Effector memory CD8-positive, alpha-beta T cell (primary cell): ENCODE measurements at places on chromosomes 3 and 15.
A peak's percentile ranks its signal among the peaks of the same experiment; 100 is the strongest.

- no peak for DNase-seq
Observed at GRCh38 chr3:37592328-37592727, 269.4 kb upstream of the CTDSPL start.

DNA sequence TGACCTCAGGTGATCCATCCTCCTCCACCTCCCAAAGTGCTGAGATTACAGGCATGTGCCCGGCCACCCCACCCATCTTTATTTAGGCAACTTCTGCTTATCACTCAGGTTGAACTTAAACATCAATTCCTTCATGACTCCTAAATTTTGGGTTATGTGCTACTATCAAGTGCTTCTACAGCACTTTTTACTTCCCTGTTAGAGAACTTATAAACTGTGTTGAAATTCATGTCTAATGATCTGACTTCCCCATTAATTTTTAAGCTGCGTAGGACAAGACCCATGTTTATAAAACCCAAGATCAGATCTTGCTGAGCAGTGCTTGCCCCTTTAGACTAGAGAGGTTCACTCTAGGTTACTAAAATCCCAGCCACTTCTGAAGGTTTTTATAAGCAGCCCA is 266.2 kb upstream of the TPRG1 start:
- no peak for DNase-seq

GRCh38 chr3:185283374-185283935 is 29.6 kb upstream of the EHHADH start:
- DNase-seq, result no peak

DNA sequence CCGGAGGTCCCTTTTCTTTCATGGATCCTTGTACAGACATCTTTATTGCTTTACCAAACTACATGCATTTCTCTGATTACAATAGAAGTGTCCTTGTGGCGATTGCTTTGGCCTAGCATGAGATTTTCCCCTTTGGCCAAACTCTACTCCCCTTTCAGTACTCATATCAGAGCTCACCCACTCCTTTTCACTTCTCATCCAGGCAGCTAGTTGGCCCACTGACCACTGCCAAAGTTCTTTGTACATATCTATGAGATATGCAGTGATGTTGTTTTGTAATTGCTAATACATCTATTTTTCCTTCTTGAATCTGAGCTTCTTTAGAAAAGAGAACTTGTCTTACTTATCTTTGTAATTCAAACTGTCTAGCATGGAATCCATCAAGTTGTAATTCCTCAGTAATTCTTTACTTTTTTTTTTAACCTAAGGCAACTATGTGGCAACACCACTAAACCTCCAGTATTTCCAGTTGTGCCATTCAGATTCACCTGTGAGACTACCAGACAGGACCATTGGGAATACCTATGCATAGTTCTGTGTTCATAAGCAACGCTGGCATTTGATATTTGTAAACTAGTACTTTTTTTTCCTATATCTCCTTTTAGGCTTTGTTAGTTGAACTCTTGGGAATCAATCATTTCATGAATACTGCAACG is 39.2 kb downstream of the AADACL2 start:
- DNase-seq, result no peak

DNA sequence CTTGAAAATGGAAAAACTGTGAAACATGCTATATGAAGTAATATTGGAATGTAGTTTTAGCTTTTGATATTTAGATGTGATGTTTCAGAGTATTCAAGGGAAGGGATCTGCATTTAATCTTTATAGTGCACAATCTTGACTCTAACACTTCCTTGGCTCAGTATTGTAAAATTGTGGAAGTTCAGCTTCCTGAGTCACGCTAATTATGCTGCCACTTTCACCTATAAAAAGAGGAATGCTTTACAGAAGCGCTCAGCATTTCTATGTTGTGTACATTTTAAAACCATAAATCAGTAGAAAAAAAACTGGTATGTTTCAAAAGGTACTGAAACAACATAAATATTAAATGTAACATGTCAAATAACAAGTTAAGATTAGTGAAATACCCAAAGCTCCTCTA is 32.6 kb downstream of the SERPINI2 start:
- DNase-seq, result no peak

DNA sequence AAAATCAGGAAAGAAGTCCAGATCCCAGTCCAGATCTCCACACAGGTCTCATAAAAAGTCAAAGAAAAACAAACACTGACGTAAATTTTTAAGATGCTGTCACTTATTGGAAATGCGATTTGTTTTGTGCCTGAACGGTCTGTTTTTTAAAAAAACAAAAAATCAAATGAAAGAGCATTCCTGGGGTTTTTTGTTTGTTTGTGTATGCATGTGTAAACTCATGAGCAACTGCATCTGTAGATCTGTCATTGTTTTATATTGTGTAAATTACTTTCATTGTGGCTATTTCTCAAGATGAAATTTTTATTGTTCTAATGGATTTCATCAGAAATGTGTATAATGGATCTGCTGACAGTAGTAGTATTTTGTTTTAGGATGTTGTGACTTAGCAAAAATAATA is 55.0 kb downstream of the U2SURP start:
- no peak for DNase-seq

- DNase-seq, result no peak
Observed at GRCh38 chr3:115699706-115700105, 76.4 kb downstream of the GAP43 start.

GRCh38 chr15:98440917-98441316 is 207.4 kb upstream of the IGF1R start:
- no peak for DNase-seq

DNA sequence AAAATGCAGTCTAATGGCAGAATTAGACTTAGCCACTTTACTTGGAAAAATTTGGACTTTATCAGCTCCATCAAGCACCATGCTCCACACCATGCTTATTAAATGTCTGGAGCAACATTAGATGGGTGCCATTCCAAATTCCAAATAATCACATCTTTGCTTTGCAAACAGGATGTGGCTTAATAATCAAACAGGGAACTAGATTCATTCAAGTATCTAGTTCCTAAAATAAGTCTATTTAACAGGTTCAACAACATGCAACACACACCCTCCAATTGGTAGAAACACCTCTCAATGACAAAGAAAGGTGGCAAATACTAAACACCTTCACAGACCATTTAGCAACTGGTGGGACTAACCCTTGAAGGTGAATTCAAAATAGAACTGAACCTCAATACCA is 3.5 kb downstream of the HEXA start:
- DNase-seq, result no peak

GRCh38 chr15:25182098-25182478 is 227.3 kb downstream of the SNRPN start:
- no peak for DNase-seq

- DNase-seq, result no peak
Observed at GRCh38 chr3:105139881-105140560, 226.7 kb upstream of the ALCAM start.

- DNase-seq, result no peak
Observed at GRCh38 chr15:65982627-65983322, 113.5 kb downstream of the RAB11A start.

GRCh38 chr3:172034786-172035685 is 4.3 kb upstream of the FNDC3B start:
- peak; percentile 27 for DNase-seq

- no peak for DNase-seq
Observed at GRCh38 chr3:18562364-18563154, 137.4 kb upstream of the SATB1 start.

GRCh38 chr3:115693868-115694267 is 70.6 kb downstream of the GAP43 start:
- no peak for DNase-seq
